ENCODE measurements at places on chromosomes 4 and X. TPM values are rescaled to one million over a fixed set of nuclear protein-coding genes. Genes with fewer than 3 reads are reported as not detected.

DNA sequence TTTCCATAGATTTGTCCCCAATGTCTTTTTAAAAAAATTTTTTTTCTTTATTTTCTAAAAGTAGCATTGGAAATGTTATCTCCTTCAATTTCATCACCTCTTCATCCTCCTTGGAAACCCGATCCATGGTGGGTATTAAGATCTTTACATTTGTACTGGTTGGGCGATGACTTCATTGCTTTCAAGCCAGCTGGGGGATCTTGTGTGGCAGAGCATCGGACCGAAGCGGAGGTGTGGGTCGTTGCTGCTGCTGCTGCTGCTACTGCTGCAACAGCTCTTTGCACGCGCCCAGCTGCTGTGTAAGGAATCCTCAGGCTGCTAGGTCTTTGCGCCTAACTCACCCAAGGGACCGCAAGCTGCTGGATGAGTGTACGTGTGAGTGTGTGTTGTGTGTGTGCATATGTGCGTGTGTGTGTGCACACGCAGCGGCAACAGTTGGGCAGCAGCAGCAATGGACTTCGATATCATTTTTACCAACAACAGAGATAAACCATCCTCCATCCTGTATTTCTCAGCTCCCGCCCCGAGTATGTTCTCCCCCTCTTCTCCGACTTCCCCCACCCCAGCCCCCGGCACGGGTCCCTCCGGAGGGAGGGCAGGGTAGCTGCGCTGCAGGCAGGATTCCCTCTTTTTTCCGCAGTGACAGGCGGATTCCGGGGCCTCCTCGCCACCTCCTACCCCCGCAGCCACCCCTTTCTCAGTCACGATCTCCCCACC, 768 bp upstream of the CDKL5 start:
- DNase-seq = peak; percentile 38

DNA sequence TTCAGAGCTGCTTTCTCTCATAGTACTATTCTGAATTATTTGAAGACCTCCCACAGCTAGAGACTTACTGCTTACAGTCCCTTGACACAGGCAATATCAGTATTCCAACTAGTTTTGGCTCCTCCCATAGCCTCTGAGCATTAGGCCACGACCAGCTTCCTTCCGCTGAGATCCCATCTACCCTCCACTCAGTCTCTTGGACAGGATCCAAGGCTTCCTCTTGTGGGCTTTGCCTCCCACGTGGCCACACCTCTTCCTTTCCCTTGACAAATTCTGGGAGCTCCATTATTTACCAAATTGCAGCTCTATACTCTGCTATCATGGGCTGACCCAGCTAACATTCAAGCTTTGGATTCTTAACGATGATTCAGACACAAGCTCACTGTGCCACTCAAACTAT, 470.4 kb upstream of the GALNT7 start:
- no peak for DNase-seq

- DNase-seq = no peak
These were observed 44.6 kb downstream of the PALLD start for GRCh38 chr4:168541266-168541953.

GRCh38 chrX:56029188-56029587, 203.0 kb upstream of the KLF8 start:
- DNase-seq = no peak

GRCh38 chrX:118383120-118383519, 37.2 kb downstream of the WDR44 start:
- DNase-seq = no peak

DNA sequence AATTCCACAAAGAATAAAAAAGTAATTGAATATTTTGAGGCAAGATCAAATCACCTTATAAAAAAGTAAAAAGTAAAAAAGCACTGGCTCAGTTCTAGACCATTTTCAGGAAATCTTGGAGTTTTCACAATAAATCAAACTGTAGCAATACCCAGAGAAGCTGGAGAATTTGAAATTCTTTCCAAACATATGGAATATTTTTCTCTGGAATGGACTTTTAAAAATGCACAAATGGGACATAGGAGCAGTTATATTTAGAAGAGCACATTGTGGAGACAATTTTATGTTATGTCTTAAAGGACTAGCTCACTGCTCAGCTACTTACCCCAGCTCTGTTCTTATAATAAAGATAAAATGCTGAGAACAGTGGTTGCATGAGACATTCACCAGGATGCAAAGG, 211.9 kb upstream of the KIT start:
- no peak for DNase-seq

- DNase-seq = no peak
These were observed 182.9 kb downstream of the AFAP1 start for GRCh38 chr4:7756561-7757355.

GRCh38 chr4:69836287-69836686, 23.7 kb downstream of the SULT1E1 start:
- DNase-seq = no peak

ADH1C gene
- total RNA-seq = 0.23 TPM

SMC1A gene
- 87.4 TPM for total RNA-seq
